ENCODE measurements at places on chromosomes 2 and 18. TPM values are rescaled to one million over a fixed set of nuclear protein-coding genes. Genes with fewer than 3 reads are reported as not detected.

STARD6 gene
- polyA plus RNA-seq = 42.6 TPM

KCNF1 gene
- polyA plus RNA-seq = 0.70 TPM

SIGLEC15 gene
- polyA plus RNA-seq = 0.20 TPM

PLCD4 gene
- 13.9 TPM for polyA plus RNA-seq

DSEL gene
- polyA plus RNA-seq = 2.7 TPM

OSBPL6 gene
- 1.7 TPM for polyA plus RNA-seq

FAM228A gene
- 72.4 TPM for polyA plus RNA-seq

IL36G gene
- not detected for polyA plus RNA-seq

PSMA8 gene
- 36.1 TPM for polyA plus RNA-seq

CLEC4F gene
- polyA plus RNA-seq = 2.6 TPM

PGAP1 gene
- 6.7 TPM for polyA plus RNA-seq

MC2R gene
- polyA plus RNA-seq = 0.24 TPM

TSPYL6 gene
- 53.9 TPM for polyA plus RNA-seq

RGPD3 gene
- 5.3 TPM for polyA plus RNA-seq

All from testis (tissue), 5 donors.